HuH-7.5 (cell line): ENCODE measurements at places on chromosomes 16 and 17.

DNA sequence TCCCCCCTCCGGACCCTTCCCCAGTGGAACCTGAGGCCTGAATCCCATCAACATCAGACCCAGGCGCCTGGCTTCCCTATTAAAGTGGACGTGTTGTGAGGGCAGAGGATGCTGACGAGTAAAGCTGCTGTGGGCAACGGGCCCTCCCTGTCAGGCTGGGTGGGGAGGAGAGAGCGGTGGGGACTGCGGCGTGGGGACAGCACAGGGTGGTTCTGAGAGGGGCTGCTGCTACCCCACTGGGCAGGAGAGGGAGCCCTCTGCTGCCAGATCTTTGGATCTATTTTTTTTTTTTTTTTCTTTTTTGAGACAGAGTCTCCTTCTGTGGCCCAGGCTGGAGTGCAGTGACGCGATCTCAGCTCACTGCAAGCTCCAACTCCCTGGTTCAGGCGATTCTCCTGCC, 5.9 kb downstream of the CA5A start:
- DNase-seq = peak; percentile 60

GRCh38 chr16:12166271-12166670, 189.7 kb downstream of the SNX29 start:
- no peak for DNase-seq

DNA sequence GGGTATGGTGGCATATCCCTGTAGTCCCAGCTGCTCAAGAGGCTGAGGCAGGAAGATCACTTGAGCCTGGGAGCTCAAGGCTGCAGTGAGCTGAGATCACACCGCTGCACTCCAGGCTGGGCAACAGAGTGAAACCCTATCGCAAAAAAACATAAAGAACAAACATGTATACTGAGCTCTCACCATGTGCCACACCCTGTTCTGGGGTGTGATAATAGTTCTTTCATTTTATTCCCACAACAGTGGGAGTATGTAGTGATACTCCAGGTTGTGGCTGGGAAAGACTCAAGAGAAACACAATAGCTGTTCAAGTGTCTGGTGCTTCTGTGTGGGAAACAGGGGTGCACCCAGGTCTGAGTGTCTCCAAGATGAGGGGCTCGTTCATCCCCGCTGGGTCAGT, 90.7 kb downstream of the SOCS1 start:
- DNase-seq = no peak

DNA sequence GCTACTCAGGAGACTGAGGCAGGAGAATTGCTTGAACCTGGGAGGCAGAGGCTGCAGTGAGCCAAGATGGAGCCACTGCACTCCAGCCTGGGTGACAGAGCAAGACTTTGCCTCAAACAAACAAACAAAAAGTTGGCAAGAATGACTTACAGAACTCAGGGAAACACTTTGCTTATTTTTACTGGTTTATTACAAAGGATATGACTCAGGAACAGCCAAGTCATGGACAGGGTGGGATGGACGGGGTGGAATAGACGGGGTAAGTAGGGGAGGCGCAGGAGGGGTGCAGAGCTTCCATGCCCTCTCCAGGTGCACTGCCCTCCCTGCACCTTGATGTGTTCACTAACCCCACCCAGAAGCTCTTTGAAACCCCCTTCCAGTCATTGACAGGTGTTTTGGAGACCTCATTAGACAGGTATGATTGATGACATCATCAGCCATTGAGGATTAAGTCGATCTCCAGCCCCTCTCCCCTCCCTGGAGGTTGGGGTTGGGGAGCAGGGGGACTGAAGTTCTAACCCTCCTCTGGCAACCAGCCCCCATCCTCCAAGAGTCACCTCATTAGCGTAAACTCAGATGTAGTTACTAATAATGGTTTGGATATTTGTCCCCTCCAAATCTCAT, 41.3 kb upstream of the ZCCHC14 start:
- no peak for DNase-seq

DNA sequence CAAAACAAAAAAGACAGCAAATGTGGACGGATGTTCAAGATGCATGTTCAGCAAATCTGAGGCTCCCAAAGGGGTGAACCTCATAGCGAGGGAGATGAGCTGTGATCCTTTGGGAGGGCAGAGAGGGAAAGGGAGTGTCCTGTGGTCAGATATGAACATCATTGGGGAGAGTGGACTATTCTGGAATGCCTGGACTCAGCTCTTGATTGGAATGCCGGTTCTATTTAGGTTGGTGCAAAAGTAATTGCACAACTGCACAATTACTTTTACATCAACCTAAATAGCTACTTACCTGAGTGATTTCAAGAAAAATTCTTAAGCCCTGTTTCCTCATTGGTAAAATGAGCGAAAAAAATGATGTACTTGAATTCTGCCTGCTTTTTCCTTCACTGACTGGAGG, 89.6 kb downstream of the CACNG3 start:
- no peak for DNase-seq

DNA sequence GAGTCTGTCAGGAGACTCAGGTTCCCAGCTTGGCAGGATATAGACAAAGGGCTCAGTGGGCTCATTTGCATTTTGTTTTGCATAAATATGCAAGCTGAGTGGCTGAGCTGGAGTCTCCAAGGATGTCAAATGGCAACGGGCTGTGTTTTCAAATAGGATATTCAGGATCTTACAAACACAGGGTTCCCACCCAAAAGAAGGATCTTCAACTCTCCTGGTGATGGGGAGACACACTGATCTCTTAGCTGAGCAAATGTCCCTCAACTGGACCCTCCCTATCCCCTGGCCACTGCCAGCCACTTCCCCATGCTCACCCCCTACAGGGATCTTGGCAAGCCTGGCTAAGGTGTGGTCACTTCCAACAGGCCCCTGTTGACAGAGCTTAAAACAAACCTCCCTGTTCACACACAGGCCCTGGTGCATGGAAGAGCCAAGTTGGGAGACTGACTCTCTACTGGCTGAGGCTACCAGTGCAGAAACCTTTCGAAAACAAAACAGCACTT, 61.6 kb downstream of the SOX9 start:
- no peak for DNase-seq

- no peak for DNase-seq
Observed at GRCh38 chr16:57041182-57042156, 50.9 kb upstream of the CPNE2 start.

DNA sequence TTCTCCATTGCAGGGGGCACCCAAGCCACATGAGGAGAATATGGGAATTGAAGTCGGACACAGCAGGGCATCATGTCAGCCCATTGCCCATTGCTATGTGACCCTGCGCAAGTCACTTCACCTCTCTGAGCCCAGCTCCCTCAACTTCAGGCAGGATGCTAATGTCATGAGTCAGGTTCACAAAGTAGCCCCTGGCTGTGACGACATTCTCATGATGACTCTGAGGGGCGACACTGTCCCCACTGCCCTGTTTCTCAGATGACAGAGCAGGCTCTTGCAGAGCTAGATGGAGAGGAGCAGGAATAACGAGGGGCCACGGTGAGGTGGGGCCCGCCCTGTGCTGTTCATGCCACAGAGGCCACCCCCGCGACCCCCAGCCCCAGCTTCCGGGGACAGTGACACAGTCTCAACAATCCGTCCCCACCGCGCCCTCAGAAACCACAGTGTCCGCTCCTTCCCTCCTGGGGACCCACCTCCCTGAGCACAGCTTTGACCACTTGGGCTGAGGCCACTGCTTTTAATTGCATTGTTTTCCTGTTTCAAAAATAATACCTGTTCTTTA, 13.2 kb upstream of the ZNF469 start:
- DNase-seq = no peak

- DNase-seq = no peak
Observed at GRCh38 chr16:62954144-62955032, 918.1 kb upstream of the CDH8 start.

- no peak for DNase-seq
Observed at GRCh38 chr17:2212400-2212981, 91.1 kb downstream of the SMG6 start.

- DNase-seq = no peak
Observed at GRCh38 chr17:6327007-6327406, 107.9 kb downstream of the AIPL1 start.

GRCh38 chr17:3817851-3818605, 17.0 kb upstream of the ITGAE start:
- DNase-seq = no peak

GRCh38 chr16:21116148-21116693, 34.4 kb downstream of the DNAH3 start:
- DNase-seq = no peak

DNA sequence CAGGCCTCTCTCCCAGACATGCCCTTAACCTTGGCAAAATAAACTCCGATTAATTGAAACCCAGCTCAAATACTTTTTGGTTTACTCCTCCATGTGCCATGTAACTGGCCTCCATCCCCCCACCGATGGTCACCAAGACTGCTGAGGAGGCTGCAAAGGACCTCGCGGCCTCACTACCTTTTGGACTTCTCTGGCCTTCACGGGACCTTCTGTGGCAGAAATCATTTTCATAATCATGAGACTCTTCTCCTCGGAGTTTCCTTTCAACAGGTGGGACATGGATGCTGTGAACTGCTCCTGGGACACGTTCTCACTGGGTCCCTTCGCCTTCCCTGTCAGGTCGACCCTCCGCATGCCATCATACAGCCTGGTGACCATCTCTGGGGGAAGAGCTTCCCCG, 9.0 kb downstream of the MEAK7 start:
- DNase-seq = no peak

- no peak for DNase-seq
Observed at GRCh38 chr17:5950878-5951277, 119.3 kb upstream of the WSCD1 start.

DNA sequence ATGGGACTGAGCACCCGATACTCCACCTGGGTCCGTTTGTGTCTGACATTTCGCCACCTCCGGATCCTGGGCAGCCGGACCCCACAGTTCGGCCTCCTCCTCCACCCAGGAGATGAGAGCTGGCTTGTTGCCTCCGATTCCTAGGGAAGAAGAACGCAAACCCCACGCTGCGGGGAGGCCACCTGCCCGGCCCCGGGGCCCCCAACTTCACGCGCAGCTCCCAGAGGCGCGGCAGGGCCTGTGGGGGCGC, 542 bp downstream of the ZNF764 start:
- no peak for DNase-seq

DNA sequence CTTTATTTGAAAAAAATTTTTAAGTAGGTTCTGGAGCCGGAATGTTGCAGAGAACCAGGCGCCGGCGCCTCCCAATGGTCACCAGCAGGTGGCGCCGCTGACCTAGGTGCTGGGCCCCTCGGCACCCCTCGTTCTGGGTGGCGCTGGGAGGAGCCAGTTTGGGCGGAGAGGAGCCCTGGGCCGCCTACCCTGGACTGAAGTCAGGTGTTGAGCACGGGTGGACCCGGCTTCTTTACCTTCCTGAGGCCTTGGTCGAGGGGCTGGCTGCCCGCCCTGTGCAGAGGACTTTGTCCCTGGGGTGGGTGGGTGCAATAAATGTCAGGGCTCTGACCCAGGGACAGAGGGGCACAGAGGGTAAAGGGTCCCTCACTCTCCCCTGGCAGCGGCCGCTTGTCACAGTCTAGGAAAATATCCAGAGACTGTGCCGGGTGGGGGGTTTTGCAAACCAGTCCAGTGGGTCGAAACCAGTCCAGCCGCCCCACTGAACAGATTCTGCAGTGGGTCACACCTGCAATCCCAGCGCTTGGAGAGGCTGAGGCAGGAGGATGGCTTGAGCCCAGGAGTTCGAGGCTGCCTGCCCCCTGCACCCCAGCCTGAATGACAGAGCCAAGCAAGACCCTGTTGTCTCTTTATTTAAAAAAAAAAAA, 30.1 kb upstream of the TNFRSF13B start:
- DNase-seq = peak; percentile 79

GRCh38 chr16:53099318-53100130, 44.7 kb downstream of the CHD9 start:
- no peak for DNase-seq

DNA sequence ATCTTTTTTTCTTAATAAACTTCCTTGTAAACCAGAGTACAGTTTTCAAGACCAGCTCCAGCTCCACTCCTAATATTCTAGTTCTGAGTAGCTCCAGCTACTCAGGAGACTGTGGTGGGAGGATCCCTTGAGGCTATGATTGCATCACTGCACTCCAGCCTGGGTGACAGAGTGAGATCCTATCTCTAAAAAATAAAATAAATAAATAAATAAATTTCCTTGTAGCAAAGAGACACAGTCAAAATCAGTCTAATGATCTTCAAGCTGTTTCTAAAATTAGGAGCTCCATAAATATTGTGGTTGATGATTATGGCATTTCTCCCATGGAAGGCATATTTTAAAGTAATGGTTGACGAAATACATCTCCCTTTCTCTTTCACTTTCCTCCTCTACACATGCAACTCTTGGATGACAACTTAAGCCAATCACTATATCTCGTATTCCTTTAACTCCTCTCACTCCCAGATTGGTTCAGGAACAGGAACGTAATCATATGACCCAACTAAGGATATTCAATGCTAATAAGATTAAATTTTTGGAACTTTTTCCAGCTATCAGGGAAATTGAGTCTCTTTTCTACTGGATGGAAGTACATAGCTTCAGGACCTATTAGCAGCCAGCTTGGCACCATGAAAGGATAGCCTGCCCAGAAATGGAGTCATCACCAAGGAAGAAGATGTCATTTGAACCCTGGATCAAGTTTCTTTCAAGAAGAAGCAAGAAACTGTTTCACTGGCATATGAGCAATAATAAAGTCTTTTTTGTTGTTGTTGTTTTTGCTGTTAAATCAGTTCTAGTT, 42.1 kb upstream of the TAOK1 start:
- DNase-seq = no peak

DNA sequence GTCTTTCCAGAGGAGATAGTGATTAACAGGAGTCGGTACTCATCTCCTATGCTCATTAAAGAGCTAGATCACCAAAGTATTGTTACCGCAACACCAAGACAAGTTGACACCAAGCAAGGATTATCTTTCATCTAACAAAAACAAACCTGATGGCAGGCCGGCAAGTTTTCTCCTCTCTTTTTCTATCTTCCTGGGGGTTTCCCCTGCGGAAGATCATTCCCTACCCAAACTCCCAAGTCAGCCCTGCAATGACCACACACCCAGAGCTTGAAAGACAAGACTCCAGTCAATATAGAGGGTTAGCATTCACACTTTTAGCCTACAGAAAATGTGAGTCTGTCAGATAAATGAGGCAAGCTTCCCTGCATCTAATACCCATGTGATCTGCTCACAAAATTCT, 312.1 kb downstream of the SOX9 start:
- no peak for DNase-seq

DNA sequence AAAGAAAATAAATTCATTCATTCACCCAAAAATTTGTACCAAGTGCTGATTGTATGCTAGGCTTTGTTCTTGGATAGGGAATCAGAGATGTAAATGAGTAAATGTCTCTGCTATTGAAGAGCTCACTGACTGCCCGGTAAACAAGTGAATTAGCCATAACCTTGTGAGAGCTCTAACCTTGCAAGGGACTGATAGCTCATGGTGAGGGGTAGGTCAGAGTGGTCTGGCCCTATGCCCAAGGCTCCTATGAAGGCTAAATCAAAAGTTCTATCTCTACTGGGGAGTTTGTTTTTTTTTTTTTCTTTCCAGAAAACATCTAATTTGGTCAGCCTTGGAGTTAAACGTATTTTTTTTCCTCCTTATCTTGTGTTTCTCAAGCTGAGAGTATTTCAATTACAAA, 172.8 kb upstream of the CDH11 start:
- DNase-seq = no peak
